ENCODE measurements at places on chromosomes 1 and 21. TPM values are rescaled to one million over a fixed set of nuclear protein-coding genes. Genes with fewer than 3 reads are reported as not detected.
A peak's percentile ranks its signal among the peaks of the same experiment; 100 is the strongest.

GRCh38 chr1:27360159-27361043, 6.4 kb downstream of the MAP3K6 start:
- peaks cover 6% of the 10 kb centered on the region for H3K4me1 ChIP-seq
- peaks cover 15% of the 10 kb centered on the region for H3K36me3 ChIP-seq
- H3K4me3 ChIP-seq, result no peak overlapping the region
- DNase-seq, result peak; percentile 77
- no peak overlapping the region for H3K27ac ChIP-seq

- no peak overlapping the region for H3K4me3 ChIP-seq
- no peak for DNase-seq
- H3K27ac ChIP-seq, result no peak overlapping the region
These were observed 273.1 kb downstream of the TTLL7 start for GRCh38 chr1:83725735-83726360.

GRCh38 chr1:19769211-19769932, 30.3 kb downstream of the TMCO4 start:
- no peaks in the 10 kb centered on the region for H3K4me1 ChIP-seq
- DNase-seq, result no peak
- H3K4me3 ChIP-seq, result no peak overlapping the region
- H3K36me3 ChIP-seq, result peaks cover 9% of the 10 kb centered on the region
- no peaks in the 10 kb centered on the region for H3K27me3 ChIP-seq

DNA sequence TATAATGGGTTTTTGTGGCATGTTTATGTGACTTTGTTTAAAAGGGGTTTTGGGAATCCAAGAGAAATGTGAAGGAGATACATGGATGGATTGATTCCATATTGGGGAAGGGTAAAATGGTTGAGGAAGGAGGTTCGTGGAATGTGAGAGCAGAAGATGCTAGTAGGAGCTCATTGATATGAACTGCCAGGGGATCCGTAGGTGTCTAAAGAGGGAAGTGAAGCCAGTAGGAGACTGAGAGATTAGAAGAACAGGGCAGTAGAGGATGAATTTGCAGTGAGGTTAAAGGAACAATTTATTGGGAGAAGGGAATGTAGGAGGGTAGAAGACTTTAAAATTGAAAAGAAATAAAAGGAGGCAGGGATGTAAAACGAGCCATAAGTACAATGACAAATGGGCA, 252.6 kb downstream of the GPR52 start:
- no peak overlapping the region for H3K27ac ChIP-seq
- no peak overlapping the region for H3K4me3 ChIP-seq
- H3K27me3 ChIP-seq, result no peaks in the 10 kb centered on the region
- no peaks in the 10 kb centered on the region for H3K36me3 ChIP-seq
- H3K4me1 ChIP-seq, result no peaks in the 10 kb centered on the region

- no peak for DNase-seq
- no peaks in the 10 kb centered on the region for H3K27me3 ChIP-seq
- H3K36me3 ChIP-seq, result no peaks in the 10 kb centered on the region
These were observed 346.0 kb downstream of the LMX1A start for GRCh38 chr1:165010418-165011070.

DNA sequence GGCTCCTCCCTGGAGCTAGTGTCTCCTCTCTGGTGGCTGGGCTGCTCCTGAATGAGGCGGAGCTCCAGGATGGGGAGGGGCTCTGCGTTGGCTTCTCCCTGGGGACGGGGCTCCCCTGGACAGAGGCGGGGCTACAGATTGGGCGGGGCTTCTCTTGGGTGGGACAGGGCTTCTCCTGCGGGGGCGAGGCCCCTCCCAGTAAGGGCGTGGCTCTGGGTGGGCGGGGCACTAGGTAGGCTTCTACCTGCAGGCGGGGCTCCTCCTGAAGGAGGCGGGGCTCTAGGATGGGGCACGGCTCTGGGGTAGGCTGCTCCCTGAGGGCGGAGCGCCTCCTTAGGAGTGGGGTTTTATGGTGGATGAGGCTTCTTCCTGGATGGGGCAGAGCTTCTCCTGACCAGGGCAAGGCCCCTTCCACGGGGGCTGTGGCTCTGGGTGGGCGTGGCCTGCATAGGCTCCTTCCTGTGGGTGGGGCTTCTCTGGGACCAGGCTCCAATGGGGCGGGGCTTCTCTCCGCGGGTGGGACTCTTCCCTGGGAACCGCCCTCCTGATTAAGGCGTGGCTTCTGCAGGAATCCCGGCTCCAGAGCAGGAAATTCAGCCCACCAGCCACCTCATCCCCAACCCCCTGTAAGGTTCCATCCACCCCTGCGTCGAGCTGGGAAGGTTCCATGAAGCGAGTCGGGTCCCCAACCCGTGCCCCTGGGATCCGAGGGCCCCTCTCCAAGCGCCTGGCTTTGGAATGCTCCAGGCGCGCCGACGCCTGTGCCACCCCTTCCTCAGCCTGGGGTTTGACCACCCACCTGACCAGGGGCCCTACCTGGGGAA, 22.7 kb upstream of the ARF1 start:
- DNase-seq, result peak; percentile 93
- no peak overlapping the region for H3K4me3 ChIP-seq
- no peaks in the 10 kb centered on the region for H3K36me3 ChIP-seq
- H3K4me1 ChIP-seq, result no peaks in the 10 kb centered on the region

- H3K4me3 ChIP-seq, result no peak overlapping the region
- no peaks in the 10 kb centered on the region for H3K4me1 ChIP-seq
- H3K27me3 ChIP-seq, result no peaks in the 10 kb centered on the region
These were observed 149.9 kb upstream of the CAMK1G start for GRCh38 chr1:209433649-209434031.

DNA sequence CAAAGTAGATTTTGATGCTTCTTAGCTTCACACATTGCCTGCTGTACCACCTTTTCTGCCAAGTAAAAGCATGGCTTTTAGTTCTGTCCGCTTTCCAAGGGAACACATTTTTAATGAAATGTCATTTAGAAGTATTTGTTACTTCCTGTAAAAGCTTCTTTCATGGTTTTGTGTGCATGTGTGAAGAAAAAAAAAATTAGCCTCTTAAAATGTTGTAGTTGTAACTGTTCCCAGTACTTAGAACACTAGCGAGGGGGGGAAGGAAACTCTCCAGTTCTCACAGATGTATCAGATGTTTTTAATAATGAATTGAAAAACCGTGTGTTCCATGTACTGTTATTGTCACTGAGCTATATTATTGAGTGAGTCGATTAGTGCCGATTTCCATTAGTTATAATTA, 568.3 kb upstream of the ADGRL2 start:
- no peaks in the 10 kb centered on the region for H3K4me1 ChIP-seq
- H3K27me3 ChIP-seq, result no peaks in the 10 kb centered on the region
- H3K27ac ChIP-seq, result no peak overlapping the region
- DNase-seq, result no peak
- no peak overlapping the region for H3K4me3 ChIP-seq

Gene E2F2
- total RNA-seq, result 0.50 TPM

- no peak for DNase-seq
- no peak overlapping the region for H3K27ac ChIP-seq
- H3K36me3 ChIP-seq, result no peaks in the 10 kb centered on the region
- no peaks in the 10 kb centered on the region for H3K4me1 ChIP-seq
- no peak overlapping the region for H3K4me3 ChIP-seq
- H3K27me3 ChIP-seq, result no peaks in the 10 kb centered on the region
These were observed 24.3 kb downstream of the EYA3 start for GRCh38 chr1:28064064-28064463.

Gene HCRTR1
- 0.35 TPM for total RNA-seq

DNA sequence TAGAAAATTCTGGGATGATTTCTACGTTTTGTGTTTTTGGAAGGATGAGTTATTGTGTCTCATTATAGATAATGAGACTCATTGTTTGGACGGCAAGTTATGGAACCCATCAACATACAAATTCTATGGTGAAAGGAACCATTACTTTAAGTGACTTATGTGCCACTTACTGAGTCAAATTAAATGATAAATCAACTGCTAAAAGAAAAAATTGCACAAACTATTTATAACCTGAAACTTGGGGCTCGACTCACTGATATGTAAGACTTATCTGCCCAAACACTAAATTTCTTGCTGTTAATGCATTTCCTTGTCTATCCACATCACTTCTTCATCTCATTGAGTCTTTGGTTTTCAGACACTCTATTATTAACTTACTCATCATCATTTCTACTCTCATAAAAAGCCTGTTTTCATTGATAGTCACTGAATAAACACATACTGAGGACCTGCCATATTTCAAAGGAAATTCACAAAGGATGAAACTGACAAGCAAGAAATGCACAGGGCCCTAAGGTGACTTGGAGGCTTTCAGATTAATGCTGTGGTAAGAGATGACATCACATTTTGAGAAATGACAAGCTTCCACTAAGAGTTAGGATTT, 872.7 kb upstream of the ADAMTS5 start:
- no peak overlapping the region for H3K4me3 ChIP-seq
- H3K36me3 ChIP-seq, result no peaks in the 10 kb centered on the region
- H3K27me3 ChIP-seq, result no peaks in the 10 kb centered on the region
- DNase-seq, result no peak
- H3K27ac ChIP-seq, result no peak overlapping the region
- H3K4me1 ChIP-seq, result no peaks in the 10 kb centered on the region

GRCh38 chr1:98056781-98057180, 135.9 kb upstream of the DPYD start:
- H3K36me3 ChIP-seq, result no peaks in the 10 kb centered on the region
- H3K27ac ChIP-seq, result no peak overlapping the region
- H3K4me1 ChIP-seq, result no peaks in the 10 kb centered on the region
- DNase-seq, result no peak
- peaks cover 6% of the 10 kb centered on the region for H3K27me3 ChIP-seq
- no peak overlapping the region for H3K4me3 ChIP-seq

Gene SORT1
- total RNA-seq, result 169 TPM

DNA sequence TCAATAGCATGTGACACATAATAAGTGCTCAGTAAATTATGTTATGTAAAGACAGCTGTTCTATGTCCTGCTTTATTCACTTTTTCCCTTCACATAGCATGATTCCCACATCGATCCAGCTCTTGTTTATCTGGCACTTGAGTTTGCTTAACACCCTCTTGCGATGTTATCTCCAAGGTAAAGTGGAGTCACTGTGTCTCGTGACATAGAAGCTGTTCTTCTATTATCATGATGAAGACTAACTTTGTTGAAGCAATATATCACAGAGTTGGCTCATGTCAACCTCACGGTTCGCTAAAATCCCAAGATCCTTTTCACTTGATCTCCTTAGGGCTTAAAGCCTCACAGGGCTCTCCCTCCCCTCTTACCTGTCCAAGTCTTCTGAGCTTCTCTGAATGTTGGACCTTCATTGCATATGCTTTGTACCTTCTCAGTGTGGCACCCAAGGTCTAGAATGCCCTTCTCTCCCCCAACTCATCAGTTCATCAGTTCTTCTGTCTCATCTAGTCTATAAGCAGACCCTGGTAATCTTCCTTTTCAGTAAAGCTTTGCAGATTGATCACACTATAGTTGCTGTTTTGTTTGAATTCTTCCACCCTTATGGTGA, 38.0 kb downstream of the PLXNA2 start:
- no peak overlapping the region for H3K27ac ChIP-seq
- H3K36me3 ChIP-seq, result no peaks in the 10 kb centered on the region
- no peaks in the 10 kb centered on the region for H3K27me3 ChIP-seq
- DNase-seq, result no peak
- H3K4me1 ChIP-seq, result peaks cover 22% of the 10 kb centered on the region

GRCh38 chr1:155272466-155273342, 600 bp downstream of the CLK2 start:
- DNase-seq, result peak; percentile 67
- peak overlapping the region; percentile 98 for H3K4me3 ChIP-seq
- H3K4me1 ChIP-seq, result no peaks in the 10 kb centered on the region
- H3K27ac ChIP-seq, result peak overlapping the region; percentile 93
- H3K36me3 ChIP-seq, result peaks cover 27% of the 10 kb centered on the region
- no peaks in the 10 kb centered on the region for H3K27me3 ChIP-seq

DNA sequence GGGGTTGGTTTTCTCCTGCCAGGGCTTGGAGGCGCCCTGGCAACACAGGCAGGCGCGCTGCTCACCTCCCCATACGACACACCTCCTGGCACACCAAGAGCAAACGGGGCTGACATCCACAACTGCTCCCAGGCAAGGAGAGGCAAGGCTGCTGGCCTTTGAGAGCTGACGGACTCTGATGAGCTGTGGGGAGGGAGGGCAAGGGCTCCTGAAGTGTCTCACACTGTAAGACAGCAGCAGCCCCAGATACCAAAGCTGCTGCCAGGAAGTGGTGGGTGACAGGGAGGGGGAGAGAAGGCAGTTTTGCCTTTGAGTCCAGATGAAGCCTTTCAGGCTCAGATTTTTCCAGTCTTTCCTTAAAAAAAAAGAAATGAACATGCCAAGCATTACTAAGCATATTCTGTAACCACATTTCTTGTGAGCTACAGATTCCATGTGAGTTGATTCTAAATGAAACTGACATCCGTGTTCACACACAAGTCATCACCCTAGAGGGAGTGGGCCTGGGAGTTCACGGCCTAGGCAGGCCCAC, 24.3 kb downstream of the PGBD5 start:
- no peak overlapping the region for H3K27ac ChIP-seq
- no peaks in the 10 kb centered on the region for H3K27me3 ChIP-seq
- DNase-seq, result no peak
- H3K4me3 ChIP-seq, result no peak overlapping the region

Gene TDRD5
- total RNA-seq, result 0.47 TPM

GRCh38 chr1:161021970-161022353, 1.0 kb upstream of the F11R start:
- no peaks in the 10 kb centered on the region for H3K36me3 ChIP-seq
- DNase-seq, result no peak
- no peak overlapping the region for H3K27ac ChIP-seq
- H3K27me3 ChIP-seq, result peaks cover 2% of the 10 kb centered on the region
- H3K4me3 ChIP-seq, result no peak overlapping the region

GRCh38 chr1:145963265-145964019, 933 bp downstream of the ANKRD34A start:
- H3K27ac ChIP-seq, result peak overlapping the region; percentile 88
- no peaks in the 10 kb centered on the region for H3K36me3 ChIP-seq
- peak overlapping the region; percentile 81 for H3K4me3 ChIP-seq
- no peaks in the 10 kb centered on the region for H3K27me3 ChIP-seq

Gene LSM10
- total RNA-seq, result 29.5 TPM

Data from kidney (tissue), 22 donors.